ENCODE measurements at places on chromosomes 1 and 21.

DNA sequence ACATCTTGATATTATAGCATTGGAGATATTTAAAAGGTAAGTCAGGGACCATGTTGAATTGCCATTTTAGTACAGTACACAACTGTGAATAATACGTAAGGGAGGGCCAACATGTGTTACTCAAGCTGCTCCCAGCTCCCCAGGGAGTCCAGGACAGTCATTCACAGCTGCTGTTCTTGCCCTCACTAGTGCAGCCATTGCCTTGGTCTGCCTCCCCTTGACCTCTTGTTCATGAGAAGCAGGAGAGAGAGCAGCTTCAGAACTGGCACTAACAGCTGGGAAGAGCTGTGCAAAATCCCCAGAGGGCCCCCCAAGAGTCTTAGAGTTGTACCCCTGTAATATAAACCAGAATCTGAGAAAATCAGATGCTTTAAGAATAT lies 16.4 kb downstream of the TCEANC2 start:
- no peak for DNase-seq

DNA sequence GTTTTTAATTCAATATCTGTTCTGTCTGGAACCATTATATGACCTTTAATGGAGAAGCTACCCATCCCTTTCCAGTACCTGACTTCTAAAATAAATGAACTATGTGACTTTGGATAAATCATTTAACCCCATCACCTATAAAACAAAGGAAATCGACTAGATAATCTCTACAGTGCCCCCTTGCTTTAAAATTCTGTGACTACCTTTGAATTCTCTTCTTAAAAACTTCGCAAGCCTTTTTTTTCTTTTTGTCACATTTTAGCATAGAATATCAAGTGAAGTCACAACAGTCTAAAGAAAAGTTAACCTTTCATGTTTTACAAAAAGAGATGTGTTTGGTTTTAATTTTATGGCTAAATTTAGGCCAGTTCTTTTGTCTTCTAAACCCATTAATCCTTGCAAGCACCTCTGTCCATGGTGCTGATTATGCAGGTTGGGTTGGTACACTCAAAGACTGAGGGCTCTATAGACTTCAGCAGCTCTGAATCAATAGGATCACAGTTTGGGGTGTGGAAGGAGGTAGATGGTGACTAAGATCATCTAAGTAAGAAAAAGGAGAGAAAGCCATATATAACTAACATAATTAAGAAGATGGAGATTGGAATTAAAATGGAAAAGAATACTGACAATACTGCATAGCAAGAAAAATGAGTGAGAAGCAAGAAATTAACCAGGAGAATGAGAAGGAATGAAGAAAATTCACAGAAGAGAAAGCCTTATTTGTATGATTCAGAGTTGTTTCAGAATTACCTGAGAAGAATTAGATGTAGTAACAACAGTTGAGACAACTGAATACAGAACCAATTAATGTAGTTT lies 59.2 kb downstream of the TBX15 start:
- no peak for DNase-seq

DNA sequence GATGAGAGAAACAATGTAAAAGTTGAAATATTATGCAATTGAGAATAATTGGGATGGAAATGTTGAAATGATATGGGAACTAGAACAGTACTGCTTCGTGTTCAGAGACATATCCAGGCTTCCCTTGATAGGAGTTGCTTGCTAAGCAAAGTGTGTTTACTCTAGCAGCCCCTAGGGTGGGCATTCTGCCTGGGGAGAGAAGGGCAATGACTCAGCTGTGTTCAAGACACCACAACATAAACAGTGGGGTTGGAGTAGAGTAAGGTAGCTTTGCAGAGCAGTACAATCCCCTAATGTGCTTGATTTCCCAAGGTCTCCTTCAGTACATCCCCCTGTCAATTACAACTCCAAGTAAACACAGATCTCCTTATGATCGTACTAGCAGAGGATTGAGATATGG lies 4.8 kb upstream of the PCNX2 start:
- DNase-seq, result no peak

DNA sequence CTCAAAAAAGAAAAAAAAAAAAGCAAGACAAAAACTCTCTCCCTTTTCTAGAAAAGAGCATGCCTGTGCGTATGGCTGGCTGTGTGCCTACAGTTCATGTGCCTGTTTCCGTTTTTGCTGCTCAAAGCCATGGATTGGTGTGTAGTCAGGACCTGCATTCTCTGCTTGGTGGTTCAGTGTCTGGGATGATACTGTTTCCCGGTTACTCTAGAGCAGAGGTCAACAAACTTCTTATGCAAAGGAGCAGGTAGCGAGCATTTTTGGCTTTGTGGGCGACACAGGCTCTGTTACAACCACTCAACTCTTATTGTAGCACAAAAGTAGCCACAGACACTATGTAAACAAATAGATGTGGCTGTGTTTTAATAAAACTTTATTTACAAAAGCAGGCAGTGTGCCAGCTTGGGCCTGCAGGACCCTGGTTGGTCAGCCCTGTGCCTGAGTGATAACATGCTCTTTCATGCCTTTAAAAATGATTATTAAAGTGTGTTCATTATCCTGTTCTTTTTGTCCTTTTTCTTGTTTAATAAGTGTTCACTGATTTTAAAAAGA lies 524.2 kb downstream of the KIF26B start:
- no peak for DNase-seq

GRCh38 chr1:167342846-167343245 lies 122.2 kb downstream of the POU2F1 start:
- DNase-seq, result no peak

DNA sequence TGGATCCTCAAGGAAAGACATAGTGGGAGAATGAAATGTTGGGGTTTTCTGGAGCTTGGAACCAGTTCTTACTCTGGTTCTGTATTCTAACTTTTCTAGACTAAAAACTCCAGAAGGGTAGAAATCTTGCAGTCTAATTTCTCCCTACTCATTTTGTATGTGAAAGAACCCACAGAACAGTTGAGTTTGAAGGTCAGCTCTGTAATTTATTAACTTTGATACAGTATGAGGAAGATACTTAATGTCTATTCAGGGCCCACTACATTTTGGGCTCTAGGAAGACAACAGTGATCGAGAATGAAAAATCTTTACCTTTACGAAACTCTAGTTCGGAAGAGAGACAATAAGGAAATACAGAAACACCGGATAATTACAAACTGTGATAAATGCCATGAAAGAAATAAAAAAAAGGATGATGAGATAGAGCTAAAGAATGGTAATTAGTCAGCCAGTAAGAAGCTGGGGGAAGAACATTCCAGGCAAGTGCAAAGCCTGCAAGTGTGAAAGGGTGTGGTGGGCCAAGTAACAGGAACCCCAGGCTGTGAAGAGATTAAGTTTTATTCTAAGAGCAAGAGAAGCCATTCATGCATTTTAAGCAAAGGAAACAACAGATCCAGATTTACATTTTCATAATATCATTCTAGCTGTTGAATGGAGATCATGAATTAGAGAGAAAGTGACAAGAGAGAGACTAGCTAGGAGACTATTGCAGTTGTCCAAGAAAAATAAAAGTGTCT lies 159.9 kb upstream of the HMCN1 start:
- no peak for DNase-seq

GRCh38 chr1:209642816-209643215 lies 9.4 kb downstream of the LAMB3 start:
- no peak for DNase-seq

DNA sequence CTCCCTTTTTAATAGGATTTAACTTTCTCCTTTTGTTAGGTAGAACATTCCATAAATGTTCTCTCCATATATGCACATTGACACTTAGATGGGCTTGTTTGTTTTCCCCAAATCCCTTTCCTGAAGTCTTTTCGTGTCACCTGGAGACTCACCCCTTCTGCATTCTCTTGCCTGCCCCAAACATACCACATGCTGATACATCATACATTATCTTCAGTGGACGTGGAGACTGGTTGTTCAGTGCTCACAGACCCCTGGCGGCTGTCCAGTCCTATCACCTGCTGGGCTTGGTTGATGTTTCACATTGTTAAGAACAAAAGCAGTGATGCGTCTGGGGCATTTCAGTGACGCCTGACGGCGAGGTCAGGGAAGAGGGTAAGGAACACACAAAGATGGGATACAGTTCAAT lies 22.2 kb downstream of the FMOD start:
- DNase-seq, result no peak

DNA sequence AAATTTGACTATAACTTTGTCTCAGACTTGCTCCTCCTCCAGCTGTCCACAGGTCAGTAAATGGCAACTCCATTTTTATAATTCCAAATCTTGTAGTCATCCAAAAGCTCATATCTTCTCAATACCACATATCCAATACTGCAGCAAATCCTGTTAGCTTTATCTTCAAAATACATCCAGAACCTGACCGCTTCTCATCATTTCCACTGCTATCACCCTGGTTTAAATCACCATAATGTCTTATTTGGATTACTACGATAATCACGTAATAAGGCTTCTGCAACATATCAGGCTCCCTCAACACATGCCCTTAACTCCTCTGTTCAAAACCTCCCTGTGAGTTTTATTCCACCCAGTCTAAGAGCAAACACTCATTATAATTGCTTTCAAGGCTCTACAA lies 34.5 kb downstream of the ERO1B start:
- no peak for DNase-seq

DNA sequence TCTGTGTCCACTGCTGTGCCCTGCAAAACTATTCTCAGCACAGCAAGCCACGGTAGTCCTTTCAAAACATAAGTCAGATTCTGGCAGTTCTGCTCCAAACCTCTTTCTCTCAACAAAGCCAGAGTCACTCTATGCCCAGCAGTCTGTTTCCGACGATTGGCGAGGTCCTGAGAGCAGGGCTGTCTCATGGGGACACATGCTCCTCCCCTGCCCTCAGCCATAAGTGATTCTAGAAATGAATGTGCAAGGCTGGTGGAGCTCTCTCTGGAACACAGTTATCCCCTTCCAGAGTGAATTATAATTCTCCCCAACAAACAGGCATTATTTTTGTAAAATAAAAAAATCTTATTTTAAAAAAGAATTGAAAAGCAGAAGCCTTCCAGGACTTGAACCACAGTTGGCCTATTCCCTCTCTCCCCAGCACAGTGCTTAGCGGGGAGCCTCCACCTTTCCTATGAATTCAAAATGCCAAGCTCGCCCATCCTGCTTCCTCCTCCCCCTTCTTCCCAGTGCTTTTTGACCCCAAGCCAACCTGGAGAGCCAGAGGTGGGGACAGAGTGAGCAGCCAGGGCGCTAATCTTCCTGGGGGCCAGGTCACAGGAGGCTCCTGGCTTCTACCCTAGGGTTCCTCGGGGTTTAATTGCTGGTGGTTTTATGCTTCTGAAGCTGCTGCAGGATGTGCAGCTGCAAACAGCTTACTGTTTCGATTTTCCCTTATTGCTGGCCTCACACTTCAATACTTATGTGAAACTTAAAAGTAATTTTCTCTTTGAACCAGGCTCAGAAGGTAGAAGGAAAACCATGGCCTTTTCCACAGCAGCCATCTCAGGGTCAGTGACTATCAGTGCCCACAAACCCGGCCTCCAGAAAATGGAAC lies 41.1 kb downstream of the KCNJ6 start:
- no peak for DNase-seq

GRCh38 chr1:43532716-43533115 lies 2.0 kb downstream of the PTPRF start:
- DNase-seq, result no peak

DNA sequence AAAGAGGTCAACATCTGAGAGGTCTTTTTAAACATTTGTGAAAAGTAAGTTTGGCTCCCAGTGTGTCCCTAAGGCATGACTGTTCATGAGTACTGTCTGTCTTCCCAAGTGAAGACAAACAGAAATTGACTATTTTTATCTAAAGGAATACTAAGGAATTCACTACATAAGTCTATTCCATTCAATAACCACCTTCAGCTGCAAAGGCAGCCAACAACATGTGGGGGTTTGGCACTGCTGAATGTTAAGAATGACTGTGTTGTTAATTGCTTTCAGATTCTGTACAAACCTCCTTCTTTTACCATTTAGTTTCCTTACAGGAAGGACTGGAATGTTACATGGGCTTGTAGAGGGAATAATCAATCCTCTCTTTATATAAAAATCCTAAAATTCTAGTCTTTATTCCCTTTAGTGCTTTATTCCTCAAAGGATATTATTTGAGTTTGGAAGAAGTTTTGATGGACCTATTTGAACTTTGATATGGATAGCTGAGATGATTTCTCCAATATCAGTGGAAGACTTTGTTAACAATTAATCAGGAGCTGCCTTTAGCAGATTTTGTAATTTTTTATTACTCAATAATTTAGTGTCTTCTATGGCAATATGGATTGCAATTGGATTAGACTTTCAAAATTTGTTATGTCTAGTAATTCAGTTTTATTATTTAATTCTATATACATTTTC lies 201.7 kb upstream of the CHRM3 start:
- no peak for DNase-seq

DNA sequence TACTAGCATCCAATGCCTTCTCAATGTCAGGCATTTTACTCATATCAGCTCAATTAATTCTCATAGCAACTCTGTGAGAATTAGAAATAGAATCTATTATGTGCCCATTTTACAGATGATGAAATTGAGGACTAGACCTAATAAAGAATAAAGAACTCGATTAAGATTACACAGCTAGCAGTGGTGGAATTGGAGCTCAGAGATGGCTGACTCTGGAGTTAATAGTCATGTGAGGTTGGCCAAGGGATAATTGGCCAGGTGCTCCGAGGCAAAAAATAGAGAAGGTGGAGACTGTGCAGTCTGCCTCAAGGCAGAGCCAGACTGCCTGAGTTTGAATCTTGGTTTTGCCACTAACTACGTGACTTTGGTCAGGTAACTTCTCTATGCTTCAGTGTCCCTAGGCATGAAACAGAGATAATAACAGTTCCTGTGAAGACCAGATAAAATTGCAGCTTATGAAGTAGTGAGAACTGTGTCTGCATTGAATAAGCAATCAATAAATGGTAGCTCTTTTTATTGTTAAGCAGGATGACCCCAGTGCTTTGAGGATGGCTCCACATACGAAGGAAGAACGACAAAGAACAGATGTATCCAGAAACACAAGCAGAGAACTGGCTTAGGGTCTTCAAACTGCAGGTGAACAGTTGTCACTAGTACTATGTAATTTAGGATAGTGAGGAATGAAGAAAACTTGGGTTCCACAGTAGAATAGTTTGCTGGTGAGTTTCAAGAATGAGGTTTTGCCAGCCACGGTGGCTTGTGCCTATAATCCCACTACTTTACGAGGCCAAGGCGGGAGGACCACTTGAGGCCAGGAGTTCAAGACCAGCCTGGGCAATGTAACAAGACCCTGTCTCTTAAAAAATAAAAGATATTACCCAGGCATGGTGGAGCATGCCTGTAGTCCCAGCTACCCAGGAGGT lies 6.9 kb upstream of the CCSAP start:
- DNase-seq, result no peak
